Hypothalamus (tissue), 51 donors: ENCODE measurements at places on chromosomes 4 and X.

- DNase-seq: no peak
Observed at GRCh38 chrX:110750526-110751189, 45.0 kb downstream of the CHRDL1 start.

DNA sequence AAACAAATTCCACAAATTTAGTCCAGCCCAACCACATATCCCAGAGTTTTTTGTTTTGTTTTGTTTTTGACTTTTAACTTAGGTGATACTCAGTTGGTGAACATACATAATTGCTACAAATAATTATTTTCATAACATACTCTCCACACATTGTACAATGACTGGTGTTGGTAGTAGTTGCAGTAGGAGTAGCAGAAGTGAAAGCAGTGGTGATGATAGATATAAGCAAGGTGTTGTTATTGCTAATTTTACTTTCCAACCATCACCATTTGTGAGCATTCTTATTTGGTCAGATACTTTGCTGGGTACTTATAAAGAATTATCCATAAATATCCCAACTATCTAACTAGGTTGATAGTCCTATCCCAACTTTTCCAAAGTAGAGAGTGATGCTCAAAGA is 47.3 kb downstream of the ARHGAP24 start:
- DNase-seq: no peak

- no peak for DNase-seq
Observed at GRCh38 chr4:118881512-118882146, 7.0 kb upstream of the SYNPO2 start.

DNA sequence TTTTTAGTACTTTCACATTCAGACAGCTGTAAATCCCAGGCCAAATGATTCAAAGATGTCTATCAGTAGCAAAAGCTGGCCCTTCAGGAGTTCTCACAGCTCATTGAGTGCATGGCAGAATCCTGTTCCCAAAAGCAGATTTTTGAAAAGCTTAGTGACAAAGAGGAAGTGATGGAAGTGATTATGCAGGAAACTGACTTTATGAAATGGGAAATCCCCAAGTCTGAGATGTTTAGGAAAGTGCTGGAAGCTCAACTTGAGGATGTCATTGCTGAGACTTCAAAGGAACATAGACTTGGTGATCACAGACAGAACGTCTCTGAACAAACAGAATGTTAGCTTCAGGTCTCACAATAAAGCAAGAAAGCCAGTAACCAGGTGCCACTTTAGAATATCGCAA is 51.0 kb upstream of the CFAP47 start:
- DNase-seq: no peak

GRCh38 chr4:81694176-81694913 is 222.6 kb upstream of the RASGEF1B start:
- no peak for DNase-seq

GRCh38 chrX:119479845-119480244 is 11.6 kb downstream of the SLC25A5 start:
- DNase-seq: no peak
